Natural killer cell (primary cell): ENCODE measurements at places on chromosomes 7 and 10. TPM values are rescaled to one million over a fixed set of nuclear protein-coding genes. Genes with fewer than 3 reads are reported as not detected.

DNA sequence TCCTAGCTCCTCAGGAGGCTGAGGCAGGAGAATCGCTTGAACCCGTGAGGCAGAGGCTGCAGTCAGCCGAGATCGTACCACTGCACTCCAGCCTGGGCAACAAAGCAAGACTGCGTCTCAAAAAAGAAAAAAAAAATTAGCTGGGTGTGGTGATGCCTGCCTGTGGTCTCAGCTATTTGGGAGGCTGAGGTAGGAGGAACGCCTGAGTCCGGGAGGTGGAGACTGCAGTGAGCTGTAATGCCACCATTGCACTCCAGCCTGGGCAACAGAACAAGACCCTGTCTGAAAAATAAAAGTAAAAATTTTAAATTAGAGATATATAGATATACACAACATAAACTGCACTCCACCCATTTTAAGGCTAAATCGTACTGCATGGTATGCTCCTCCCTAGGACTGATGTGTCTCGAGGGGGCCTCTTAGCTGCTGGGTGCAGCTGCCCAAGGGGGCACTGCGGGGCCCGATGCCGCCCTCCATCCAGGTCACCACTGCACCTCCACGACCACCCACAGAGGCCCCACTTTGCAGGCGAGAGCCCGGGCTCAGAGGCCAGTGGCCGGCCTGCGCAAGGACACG, 40.9 kb upstream of the FOXK1 start:
- DNase-seq = no peak
- peak overlapping the region; percentile 51 for H3K27ac ChIP-seq

- no peak overlapping the region for H3K4me3 ChIP-seq
- no peaks in the 10 kb centered on the region for H3K27me3 ChIP-seq
- peaks cover 8% of the 10 kb centered on the region for H3K4me1 ChIP-seq
- no peak for DNase-seq
- no peak overlapping the region for H3K27ac ChIP-seq
- no peaks in the 10 kb centered on the region for H3K36me3 ChIP-seq
Measured at GRCh38 chr7:92753614-92754013, 82.8 kb downstream of the CDK6 start.

DNA sequence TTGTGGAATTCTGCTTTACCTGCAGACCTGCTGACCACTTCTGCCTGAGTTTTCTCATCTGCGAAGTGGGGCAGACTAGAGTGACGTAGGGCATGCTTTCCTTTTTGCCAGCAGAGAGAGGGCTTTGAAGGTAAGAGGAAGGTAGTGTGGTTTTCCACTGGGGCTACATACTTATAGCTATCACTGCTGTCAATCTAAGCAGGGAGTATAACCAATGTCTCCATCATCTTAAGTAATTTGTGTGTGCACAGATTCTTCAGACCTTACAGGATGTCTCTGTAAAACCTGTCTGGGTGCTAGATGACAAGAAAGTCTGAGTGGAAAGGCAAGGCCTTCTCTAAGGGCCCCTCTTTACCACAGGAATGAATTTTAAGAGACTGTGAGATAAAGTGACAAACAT, 106.8 kb downstream of the RBM20 start:
- H3K4me1 ChIP-seq = no peaks in the 10 kb centered on the region
- DNase-seq = no peak
- no peak overlapping the region for H3K4me3 ChIP-seq
- no peaks in the 10 kb centered on the region for H3K27me3 ChIP-seq
- H3K27ac ChIP-seq = no peak overlapping the region

DNA sequence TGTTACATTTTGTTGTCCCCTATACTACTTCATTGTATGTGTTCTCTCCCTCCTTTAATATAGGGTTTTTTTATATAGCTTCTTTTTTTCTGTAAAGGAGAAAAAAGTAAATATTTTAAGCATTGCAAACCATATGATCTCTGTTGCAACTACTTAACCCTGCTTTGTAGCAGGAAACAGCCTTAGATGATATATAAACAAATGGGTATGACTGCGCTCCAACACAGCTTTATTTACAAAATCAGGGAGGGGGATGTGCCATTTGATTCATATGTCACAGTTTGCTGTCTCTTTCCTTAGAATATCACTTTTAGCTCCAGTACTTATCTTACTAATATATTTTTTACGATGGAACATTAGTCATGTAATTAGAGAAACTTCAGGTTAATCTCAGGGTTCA, 155.2 kb upstream of the GNAI1 start:
- H3K36me3 ChIP-seq = no peaks in the 10 kb centered on the region
- H3K27ac ChIP-seq = no peak overlapping the region
- H3K27me3 ChIP-seq = no peaks in the 10 kb centered on the region
- no peak overlapping the region for H3K4me3 ChIP-seq

DNA sequence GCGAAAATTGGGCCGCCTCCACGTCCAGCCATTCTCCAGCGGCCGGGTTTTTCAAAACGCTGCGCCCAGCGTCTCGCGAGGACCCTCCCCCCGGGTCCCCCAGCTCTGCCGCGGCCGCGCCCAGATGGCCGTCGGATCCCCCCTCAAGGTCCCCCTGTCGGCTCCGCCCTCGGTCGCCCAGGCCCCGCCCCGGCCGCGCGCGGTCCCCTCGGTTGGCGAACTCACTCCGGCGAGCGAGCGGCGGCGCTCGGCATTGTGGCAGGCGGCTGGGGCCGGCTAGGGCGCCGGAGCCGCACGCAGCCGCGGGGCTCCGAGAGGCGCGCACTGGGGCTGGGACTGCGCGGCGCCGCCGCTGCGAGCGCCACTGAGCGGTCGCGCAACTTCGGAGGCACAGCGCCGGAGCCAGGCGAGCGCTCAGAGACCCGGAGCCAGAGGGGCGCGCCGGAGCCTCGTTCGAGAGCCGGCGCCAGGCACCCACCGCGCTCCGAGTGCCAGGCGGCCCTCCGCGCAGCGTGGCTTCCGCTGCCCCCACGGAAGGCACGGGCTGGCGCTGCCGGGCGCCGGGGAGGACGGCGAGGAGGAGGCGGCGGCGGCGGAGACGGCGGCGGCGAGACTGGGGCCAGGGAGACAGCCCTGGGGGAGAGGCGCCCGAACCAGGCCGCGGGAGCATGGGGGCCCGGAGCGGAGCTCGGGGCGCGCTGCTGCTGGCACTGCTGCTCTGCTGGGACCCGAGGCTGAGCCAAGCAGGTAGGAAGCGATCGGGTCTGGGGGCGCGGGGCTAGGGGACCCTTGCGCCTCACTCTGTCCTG, at the start of gene UNC5B:
TSS of gene UNC5B (plus strand) at position 253 of the 809 bp plus-strand sequence. CDS start at position 669, 416 bp downstream.
- DNase-seq = peak; percentile 59
- no peak within 1 kb of the TSS for H3K27ac ChIP-seq
- peaks cover 28% of the 10 kb centered on the region for H3K27me3 ChIP-seq
- peaks cover 27% of the 10 kb centered on the region for H3K4me1 ChIP-seq

GRCh38 chr10:103493916-103494877, 692 bp downstream of the NEURL1 start:
- H3K27ac ChIP-seq = no peak overlapping the region
- H3K36me3 ChIP-seq = no peaks in the 10 kb centered on the region
- peaks cover 13% of the 10 kb centered on the region for H3K27me3 ChIP-seq
- H3K4me1 ChIP-seq = peaks cover 22% of the 10 kb centered on the region

- DNase-seq = no peak
- no peak overlapping the region for H3K27ac ChIP-seq
- H3K4me1 ChIP-seq = no peaks in the 10 kb centered on the region
- H3K4me3 ChIP-seq = no peak overlapping the region
Measured at GRCh38 chr7:73366127-73366526, 38.2 kb downstream of the FKBP6 start.

GRCh38 chr7:46672861-46673260, 751.8 kb upstream of the IGFBP3 start:
- H3K27ac ChIP-seq = no peak overlapping the region
- no peak overlapping the region for H3K4me3 ChIP-seq
- no peaks in the 10 kb centered on the region for H3K27me3 ChIP-seq
- H3K36me3 ChIP-seq = no peaks in the 10 kb centered on the region
- DNase-seq = no peak

- DNase-seq = no peak
- no peak overlapping the region for H3K27ac ChIP-seq
- H3K27me3 ChIP-seq = no peaks in the 10 kb centered on the region
Measured at GRCh38 chr7:132782777-132783640, 206.7 kb upstream of the PLXNA4 start.

DNA sequence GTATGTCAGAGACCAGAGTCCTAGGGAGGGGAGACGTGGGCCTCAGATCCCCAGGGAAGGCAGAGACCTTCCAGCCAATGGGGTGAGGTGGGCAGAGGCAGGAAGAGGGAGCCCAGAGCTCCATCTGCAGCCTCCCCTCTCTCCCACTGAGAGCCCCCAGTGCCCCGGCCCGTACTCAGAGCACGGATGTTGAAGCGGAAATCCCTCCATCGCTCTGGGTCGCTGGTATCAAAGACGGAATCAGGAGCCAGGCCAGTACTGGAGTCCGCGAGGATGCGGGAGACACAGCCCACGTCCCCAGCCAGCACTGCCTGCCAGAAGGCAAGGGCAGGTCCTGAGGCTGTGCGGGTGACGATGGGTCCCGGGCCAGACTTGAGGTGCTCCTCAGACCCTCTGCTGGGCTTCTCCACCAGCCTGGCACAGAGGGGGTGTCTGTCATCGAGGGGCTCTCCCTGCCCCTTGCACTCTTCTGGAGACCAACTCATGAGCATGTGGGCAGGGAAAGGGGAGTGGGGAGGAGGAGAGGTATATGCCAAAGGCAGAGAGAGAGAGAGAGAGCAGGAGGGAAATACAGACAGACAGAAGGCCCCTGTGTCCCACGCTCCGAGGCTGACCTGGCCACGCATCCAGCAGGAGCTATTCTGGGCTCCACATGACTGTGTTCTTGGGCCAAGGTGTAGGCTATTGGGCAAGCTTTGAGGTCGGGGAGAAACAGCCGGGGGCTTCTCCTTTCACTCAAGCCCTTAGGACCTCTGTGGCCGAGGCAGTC, at the start of gene ASB10:
TSS of gene ASB10 (minus strand) at position 611 of the 769 bp plus-strand sequence. CDS start at position 491, 120 bp downstream.
- H3K36me3 ChIP-seq = no peaks in the 10 kb centered on the region
- DNase-seq = no peak
- H3K4me3 ChIP-seq = no peak within 1 kb of the TSS
- no peak within 1 kb of the TSS for H3K27ac ChIP-seq

- DNase-seq = no peak
Measured at GRCh38 chr10:74921744-74922143, 95.3 kb downstream of the KAT6B start.

GRCh38 chr7:23299770-23300300, 696 bp downstream of the MALSU1 start:
- H3K4me1 ChIP-seq = peaks cover 17% of the 10 kb centered on the region
- peak overlapping the region; percentile 94 for H3K4me3 ChIP-seq
- H3K27ac ChIP-seq = peak overlapping the region; percentile 83
- no peaks in the 10 kb centered on the region for H3K27me3 ChIP-seq

GRCh38 chr10:22252801-22253579, 35.2 kb upstream of the EBLN1 start:
- DNase-seq = peak; percentile 63
- H3K27ac ChIP-seq = peak overlapping the region; percentile 96
- H3K4me1 ChIP-seq = peaks cover 19% of the 10 kb centered on the region
- no peaks in the 10 kb centered on the region for H3K36me3 ChIP-seq

DNA sequence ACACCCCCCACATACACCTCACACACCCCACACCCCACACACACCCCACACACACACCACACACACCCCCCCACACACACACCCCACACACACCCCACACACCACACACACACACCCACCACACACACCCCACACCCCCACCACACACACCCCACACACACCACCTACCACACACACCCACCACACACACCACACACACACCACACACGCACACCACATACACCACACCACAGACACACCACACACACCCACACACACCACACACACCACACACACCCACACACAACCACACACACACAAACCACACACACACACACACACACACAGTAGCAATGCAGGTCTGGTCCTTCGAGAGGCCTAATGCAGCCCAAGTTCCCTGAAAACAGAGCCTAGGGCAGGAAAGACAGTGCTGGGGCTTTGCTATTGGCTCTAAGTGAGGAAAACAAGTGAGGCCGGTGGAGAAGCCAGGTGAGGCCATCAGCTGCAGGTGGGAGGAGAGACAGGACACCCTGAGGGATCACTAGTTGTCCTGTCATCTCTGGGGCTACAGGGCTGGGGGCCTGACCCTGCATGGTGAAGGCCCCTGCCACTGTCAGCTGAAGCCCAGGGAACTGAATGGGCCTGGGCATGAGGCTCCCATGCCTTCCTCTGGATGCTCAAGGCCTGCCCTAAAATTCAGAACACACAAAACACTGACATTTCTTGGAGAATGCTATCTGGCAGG, 92.6 kb downstream of the CYTH3 start:
- H3K4me1 ChIP-seq = no peaks in the 10 kb centered on the region
- no peak for DNase-seq
- no peak overlapping the region for H3K27ac ChIP-seq

DNA sequence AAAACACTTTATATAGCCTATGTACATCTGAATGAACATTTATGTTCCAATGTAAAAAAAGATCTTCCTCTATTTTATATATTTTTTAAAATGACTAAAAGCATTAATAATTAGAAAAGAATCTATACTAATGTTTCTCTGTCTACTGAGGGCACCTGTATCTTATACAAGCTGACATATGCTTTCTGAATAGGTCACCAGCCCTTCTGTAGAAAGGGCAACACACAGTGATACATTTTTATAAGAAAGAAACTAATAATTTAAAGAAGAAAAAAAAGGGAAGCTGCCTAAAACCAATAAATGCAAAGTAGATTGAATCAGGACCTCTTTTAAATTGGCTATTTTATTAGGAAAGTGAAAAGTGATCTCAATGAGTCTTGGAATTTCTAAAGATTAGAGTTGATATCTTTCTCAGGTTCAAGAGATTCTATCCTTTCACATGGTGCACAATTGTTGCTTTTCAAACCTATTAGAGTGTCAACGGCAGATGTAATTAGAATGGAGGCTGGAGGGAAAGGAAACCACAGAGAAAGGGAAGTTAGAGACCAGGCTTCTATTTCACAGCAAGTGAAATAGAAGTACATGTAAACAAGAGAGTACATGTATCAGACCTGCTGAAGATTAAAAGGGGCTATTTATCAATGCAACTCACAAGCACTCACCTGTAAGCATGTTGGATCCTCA, 6.3 kb downstream of the MTPN start:
- H3K4me1 ChIP-seq = peaks cover 14% of the 10 kb centered on the region
- no peaks in the 10 kb centered on the region for H3K27me3 ChIP-seq
- H3K4me3 ChIP-seq = no peak overlapping the region
- peak overlapping the region; percentile 49 for H3K27ac ChIP-seq
- peaks cover 17% of the 10 kb centered on the region for H3K36me3 ChIP-seq

GRCh38 chr10:43352951-43353350, 18.5 kb upstream of the FXYD4 start:
- H3K36me3 ChIP-seq = no peaks in the 10 kb centered on the region
- no peak overlapping the region for H3K27ac ChIP-seq
- no peak overlapping the region for H3K4me3 ChIP-seq
- peaks cover 13% of the 10 kb centered on the region for H3K27me3 ChIP-seq

GRCh38 chr7:143518941-143519340, 41.3 kb downstream of the TAS2R41 start:
- H3K36me3 ChIP-seq = no peaks in the 10 kb centered on the region
- DNase-seq = no peak
- H3K4me3 ChIP-seq = no peak overlapping the region
- H3K27ac ChIP-seq = no peak overlapping the region

Gene SLC26A3
- not detected for total RNA-seq

Gene INPP5A
- total RNA-seq = 18.6 TPM

Gene MYH16
- total RNA-seq = not detected

Gene TYSND1
- 17.9 TPM for total RNA-seq

Gene CRYGN
- not detected for total RNA-seq
